ENCODE measurements at places on chromosomes 7 and 10.

GRCh38 chr7:116449950-116450349, 49.6 kb upstream of the CAV2 start:
- DNase-seq: no peak

DNA sequence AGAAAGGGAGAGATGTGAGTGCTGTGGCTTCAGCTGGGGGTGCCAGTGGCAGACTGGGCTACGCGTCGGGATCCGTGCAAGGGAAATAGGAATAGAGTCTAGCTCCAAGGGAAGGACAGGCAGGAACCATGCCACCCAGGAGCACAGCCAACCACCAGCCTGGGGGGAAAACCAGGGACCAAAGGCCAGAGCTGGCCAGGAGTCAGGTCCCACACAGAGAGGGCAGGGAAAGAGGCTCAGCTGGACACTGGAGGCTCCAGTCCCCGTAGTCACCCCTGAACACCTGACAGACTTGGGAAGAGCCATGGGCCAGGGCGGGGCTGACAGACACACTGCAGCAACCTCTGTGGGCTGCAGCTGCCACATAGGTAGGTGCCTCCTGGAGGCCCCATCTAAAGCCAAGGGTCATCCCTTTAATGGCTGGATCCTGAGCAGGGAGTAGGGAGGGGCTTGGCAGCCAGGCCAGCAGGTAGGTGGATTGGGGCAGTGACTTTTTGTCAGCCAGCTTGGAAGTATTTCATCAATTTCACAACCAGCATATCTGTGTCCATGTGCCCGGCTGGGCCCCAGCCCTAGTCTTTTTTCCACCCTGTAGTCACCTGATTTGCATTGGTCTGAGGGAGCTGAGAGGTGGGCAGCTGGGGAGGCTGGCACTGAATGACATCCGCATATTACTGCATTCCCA, 163.2 kb downstream of the SH2D4B start:
- DNase-seq: no peak

- DNase-seq: no peak
These were observed 129.3 kb upstream of the PRR15 start for GRCh38 chr7:29434380-29434768.

DNA sequence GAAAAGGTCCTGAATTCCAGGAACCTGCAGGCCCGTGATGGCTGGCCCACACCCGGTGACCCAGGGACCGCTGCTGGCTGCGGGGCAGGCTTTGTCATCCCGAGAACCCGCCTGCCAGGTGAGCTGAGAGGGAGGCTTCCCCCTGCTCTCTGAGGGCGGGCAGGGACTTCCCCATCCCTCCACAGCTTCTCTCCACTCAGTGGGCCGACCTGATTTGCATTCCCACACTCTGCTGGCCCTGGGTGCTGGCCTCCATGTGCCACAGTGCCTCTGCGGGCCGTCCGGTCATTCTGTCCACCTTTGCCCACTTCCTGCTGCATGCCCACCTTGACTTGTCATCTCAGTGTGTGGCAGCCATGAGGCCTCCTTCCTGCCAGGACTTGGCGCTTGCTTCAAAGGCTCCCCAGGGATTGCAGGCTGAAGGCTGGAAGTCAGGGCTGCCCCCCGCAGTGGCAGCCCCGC, 35.3 kb downstream of the PALD1 start:
- no peak for DNase-seq

- DNase-seq: no peak
These were observed 1126.8 kb upstream of the PHF14 start for GRCh38 chr7:9846902-9847301.

- DNase-seq: peak; percentile 16
These were observed 116.4 kb upstream of the ASAH2 start for GRCh38 chr10:50367732-50368131.

GRCh38 chr7:8092140-8092539, 123.5 kb downstream of the GLCCI1 start:
- DNase-seq: no peak

- no peak for DNase-seq
These were observed 163.4 kb downstream of the RAPGEF5 start for GRCh38 chr7:22193450-22193983.

- DNase-seq: no peak
These were observed 23.7 kb upstream of the IGF2BP3 start for GRCh38 chr7:23494009-23494408.

GRCh38 chr10:30816159-30816819, 186.7 kb upstream of the LYZL2 start:
- no peak for DNase-seq

DNA sequence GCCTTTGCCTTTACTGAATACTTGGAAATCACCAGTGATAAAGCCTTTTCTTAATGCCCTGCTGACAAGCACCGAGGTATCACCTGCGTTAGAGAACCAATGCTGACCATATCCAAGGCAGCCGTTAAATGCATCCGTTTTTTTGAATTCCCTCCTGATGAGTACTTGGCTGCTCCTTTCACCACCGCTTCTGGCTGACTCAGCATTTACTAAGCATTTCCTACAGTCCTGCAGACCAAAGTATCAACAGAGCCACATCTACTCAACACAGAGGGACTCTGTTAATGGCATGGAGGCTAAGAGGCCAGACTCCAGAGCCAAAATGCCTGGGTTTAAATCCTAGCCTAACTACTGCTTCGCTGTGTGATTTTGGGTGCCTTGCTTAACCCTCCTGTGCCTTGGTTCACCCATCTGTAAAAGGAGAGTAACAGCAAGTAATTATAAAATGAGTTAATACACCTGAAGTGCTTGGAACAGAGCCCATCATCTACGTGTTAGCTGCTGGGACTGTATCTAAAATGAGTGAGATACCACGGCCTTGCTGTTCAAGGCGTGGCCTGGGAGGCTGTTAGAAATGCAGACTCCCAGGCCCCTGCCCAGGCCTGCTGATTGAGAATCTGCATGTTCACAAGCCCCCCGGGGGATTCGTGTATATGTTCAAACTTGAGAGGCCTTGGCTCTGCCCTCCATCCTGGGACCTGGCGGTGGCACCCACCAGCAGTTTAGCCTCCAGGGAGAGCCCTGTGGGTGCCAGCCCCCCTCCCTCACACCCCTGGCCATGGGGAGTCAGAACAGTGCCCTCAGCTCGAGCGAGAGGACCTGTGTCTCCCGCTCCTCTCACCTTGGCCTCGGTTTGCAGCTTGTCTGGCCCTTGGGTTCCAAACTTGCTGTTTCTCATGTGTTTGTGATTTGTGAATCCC, 30.8 kb upstream of the EFCAB10 start:
- no peak for DNase-seq

DNA sequence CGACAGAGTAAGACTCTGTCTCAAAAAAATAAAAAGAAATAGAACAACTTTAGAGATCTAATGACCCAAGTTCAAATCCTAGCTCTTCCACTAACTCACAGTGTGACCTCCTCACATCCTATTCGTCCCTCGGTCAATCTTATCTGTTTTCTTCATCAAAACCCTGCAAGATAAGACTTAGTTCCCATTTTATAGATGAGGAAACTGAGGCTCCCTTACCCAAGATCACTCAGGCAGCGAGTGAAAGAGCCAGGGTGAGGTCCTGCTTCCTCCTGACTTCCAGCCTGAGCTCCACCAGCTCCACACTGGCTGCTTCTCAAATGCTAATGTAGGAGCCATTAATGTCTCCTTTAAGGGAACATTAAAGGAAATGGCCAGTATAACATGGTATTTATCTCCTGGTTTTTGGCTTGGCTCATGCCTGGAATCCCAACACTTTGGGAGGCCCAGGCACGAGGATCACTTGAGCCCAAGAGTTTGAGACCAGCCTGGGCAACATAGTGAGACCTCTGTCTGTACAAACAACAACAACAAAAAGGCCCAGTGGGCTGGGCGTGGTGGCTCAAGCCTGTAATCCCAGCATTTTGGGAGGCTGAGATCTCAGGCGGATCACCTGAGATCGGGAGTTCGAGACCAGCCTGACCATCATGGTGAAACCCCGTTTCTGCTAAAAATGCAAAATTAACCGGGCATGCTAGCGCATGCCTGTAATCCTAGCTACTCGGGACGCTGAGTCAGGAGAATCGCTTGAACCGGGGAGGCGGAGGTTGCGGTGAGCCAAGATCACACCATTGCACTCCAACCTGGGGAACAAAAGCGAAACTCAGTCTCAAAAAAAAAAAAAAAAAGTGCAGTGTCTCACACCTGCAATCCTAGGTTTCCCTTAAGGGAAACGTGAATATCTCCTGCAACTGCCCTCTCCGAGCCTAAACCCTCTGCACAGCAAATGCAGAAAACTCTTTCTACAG, 3.4 kb upstream of the RHBDD2 start:
- DNase-seq: no peak

Data from CD4-positive, alpha-beta T cell treated with Interleukin-21 for 1 hour (primary cell).